IMR-90 (cell line): ENCODE measurements at places on chromosomes 11 and 22. TPM values are rescaled to one million over a fixed set of nuclear protein-coding genes. Genes with fewer than 3 reads are reported as not detected.

The RAB3IL1 gene
- polyA plus RNA-seq = 1.9 TPM in 2 replicates

The VPREB1 gene
- not detected in 2 replicates for polyA plus RNA-seq

The TRPC6 gene
- 0.46 and 0.99 TPM in 2 replicates for polyA plus RNA-seq

The SLC22A6 gene
- polyA plus RNA-seq = not detected in 2 replicates

The APIP gene
- polyA plus RNA-seq = 13.9 and 16.6 TPM in 2 replicates

The FXYD6 gene
- 0.32 and 0.36 TPM in 2 replicates for polyA plus RNA-seq
